ENCODE measurements at places on chromosomes 5 and 9.

DNA sequence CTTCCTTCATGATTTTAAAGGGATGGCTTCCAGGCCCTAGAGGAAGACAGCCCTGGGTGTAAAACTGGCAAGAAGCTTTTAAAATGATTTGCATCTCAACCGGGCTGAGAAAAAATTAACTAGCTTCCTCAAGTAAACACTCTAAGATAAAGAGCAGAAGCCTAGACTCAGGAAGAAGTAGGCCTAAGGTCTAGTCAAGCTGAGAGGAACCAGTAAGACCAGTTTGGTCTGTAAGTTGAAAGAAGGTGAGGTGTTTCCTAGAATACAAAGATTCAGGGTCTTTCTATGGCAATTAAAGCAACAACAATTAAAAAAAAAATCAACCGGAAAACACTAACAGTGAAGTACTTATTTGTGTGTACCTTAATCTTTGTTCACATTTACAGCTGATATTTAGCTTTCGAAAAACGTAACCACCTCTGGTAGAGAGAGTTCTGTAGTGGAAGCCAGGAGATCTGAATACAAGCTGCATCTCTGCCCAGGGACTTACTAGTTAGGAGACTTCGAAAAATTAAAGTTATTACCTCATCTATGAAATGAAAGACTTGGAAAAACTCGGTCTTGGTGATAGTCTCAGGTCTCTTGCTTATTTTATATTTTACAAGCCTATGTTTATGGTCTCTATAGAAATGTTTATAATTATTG lies 75.7 kb downstream of the TUSC1 start:
- no peak overlapping the region for H3K27ac ChIP-seq
- peak; percentile 43 for DNase-seq
- H3K27me3 ChIP-seq: no peaks in the 10 kb centered on the region
- no peak overlapping the region for H3K4me3 ChIP-seq
- H3K36me3 ChIP-seq: no peaks in the 10 kb centered on the region

DNA sequence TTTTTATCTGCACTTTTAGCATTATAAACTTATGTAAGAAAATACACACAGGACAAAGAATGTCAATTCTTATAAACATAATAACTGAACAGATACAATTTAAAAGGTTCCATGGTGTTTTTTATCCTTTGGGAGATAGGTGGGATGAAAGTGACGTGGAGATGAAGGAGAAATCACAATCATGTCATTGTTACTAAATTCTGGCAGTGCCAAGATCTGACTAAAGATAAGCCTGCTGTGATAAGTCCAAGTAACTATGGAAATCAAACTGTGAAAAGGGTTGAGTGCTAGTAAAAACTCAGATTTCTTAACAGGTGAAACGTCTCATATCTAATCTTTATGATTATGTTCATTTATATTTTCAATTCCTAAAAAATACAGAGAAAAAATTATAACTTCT lies 11.1 kb downstream of the LEAP2 start:
- H3K27ac ChIP-seq: no peak overlapping the region
- H3K27me3 ChIP-seq: no peaks in the 10 kb centered on the region
- H3K4me3 ChIP-seq: no peak overlapping the region
- H3K4me1 ChIP-seq: no peaks in the 10 kb centered on the region
- H3K36me3 ChIP-seq: peaks cover 70% of the 10 kb centered on the region

DNA sequence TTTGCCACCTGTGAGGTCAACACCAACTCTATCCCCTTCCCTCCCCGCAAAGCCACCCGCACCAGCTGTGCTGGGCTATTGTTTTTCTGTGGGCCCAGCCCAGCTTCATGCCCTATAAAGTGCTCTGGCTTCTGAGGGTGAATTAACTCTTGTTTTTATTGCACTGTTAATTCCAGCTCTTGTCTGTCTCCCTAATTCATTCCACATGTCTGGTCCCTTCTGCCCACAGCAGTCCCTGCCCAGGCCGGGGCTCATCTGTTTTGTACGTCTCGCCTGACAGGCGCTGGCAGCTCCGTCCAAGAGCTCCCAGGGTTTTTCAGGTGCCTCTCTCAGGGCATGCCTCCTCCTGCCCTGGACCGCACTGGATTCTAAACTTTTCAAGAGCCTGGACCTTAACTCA lies 118.9 kb downstream of the PDZD2 start:
- no peak overlapping the region for H3K27ac ChIP-seq
- H3K36me3 ChIP-seq: no peaks in the 10 kb centered on the region
- H3K4me3 ChIP-seq: no peak overlapping the region

GRCh38 chr5:44933686-44934085 lies 124.9 kb downstream of the MRPS30 start:
- H3K4me3 ChIP-seq: no peak overlapping the region
- DNase-seq: no peak
- no peaks in the 10 kb centered on the region for H3K36me3 ChIP-seq
- no peak overlapping the region for H3K27ac ChIP-seq
- no peaks in the 10 kb centered on the region for H3K27me3 ChIP-seq

DNA sequence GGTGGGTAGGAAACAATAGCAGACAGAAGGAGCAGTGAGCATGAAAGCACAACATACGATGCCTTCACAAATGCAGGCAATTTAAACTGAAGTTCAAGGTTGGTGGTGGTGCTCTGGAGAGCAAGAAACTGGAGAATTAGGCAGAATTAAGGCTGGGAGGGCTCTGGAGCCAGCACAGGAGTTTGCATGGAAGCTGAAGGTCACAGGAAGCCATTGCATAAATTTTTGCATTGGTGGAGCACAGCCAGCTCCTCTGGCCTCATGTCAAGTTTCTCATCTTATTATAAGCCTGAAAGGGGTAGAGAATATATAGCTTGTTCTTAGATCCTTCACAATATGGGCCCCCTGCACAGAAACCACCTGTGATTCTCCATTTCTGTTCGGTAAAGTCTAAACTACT lies 207.4 kb downstream of the PAPPA start:
- H3K4me1 ChIP-seq: no peaks in the 10 kb centered on the region
- no peak overlapping the region for H3K4me3 ChIP-seq
- no peaks in the 10 kb centered on the region for H3K36me3 ChIP-seq
- H3K27me3 ChIP-seq: no peaks in the 10 kb centered on the region

- no peak overlapping the region for H3K4me3 ChIP-seq
- DNase-seq: no peak
- H3K27me3 ChIP-seq: no peaks in the 10 kb centered on the region
- H3K4me1 ChIP-seq: peaks cover 2% of the 10 kb centered on the region
Observed at GRCh38 chr5:445591-445990, 2.6 kb downstream of the EXOC3 start.

DNA sequence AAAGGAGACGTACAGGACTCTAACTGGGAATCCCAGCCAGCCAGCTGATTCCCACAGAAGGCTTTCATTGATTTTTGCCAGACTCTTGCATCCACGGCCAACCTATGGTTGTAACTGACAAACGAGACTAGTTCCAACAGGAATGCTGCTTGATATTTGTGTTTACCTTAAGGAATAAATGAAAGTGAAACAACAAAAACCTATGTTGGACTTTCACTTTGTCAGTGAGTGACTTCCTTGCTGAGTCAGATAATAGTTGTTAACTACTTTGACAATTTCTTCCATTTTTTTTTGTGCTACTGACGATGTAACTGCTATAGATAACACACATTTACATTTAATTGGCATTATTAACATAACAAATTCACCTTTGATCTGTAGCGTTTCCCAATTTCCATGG lies 63.4 kb upstream of the LRRTM2 start:
- peaks cover 3% of the 10 kb centered on the region for H3K36me3 ChIP-seq
- no peak overlapping the region for H3K4me3 ChIP-seq
- H3K4me1 ChIP-seq: no peaks in the 10 kb centered on the region
- DNase-seq: no peak
- no peaks in the 10 kb centered on the region for H3K27me3 ChIP-seq

- no peaks in the 10 kb centered on the region for H3K27me3 ChIP-seq
- peak; percentile 55 for DNase-seq
- H3K36me3 ChIP-seq: no peaks in the 10 kb centered on the region
- H3K4me1 ChIP-seq: peaks cover 7% of the 10 kb centered on the region
- no peak overlapping the region for H3K27ac ChIP-seq
- H3K4me3 ChIP-seq: no peak overlapping the region
Observed at GRCh38 chr5:943918-944620, 51.4 kb downstream of the TRIP13 start.

DNA sequence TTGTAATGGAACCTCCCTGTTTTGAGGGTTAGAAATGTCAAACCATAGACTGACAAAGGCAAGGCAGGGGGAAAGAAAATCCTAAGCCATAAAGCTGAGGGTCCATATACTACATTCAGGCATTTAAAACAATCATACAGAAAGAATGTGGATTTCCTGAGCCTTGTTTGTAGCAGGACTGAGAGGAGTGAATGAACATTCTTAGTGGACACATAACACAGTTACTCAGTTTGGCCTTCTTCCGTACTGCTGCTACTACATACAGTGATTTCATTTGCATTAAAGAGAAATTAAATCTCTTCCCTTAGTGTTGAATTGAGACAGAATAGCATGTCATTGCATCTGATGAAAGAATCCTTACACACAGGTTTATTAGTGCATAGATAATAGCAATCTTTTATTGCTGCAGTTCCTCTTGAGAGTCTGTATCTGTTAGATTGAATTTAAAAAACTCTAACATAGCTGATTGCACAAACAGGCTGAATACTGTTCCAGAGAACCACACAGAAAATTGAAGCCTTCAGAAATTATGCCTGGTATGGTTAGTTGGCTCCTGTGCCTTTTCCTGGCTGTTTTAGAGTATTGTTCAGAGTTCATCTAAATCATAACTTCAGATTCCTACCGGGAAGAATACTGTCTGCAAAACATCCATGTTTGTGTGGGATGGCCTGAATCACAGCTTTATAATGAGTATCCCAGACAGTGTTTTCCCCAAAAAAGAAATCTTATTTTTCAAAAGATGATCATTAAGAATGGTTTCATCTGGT lies 2.0 kb upstream of the MTX3 start:
- H3K4me1 ChIP-seq: no peaks in the 10 kb centered on the region
- H3K27me3 ChIP-seq: no peaks in the 10 kb centered on the region

DNA sequence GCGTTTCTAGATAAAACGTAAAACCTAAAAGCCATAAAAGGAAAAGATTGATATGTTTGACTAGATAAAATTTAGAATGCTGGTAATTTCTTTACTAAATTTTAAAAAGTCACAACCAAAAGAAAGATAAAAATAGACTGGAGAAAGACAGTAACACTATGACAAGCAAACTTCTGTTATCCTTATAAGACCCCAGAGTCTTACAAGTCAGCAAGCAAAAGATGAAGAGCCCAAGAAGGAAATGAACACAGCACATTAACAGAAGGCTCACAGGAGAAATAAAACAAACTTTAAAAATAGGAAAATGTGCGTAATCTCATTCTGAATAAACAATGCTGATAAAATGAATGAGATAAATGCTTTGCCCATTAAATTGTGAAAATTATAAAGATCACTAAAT lies 29.7 kb downstream of the IL7R start:
- H3K27me3 ChIP-seq: no peaks in the 10 kb centered on the region
- H3K4me1 ChIP-seq: no peaks in the 10 kb centered on the region
- no peak overlapping the region for H3K27ac ChIP-seq

- DNase-seq: no peak
- no peak overlapping the region for H3K4me3 ChIP-seq
- H3K4me1 ChIP-seq: no peaks in the 10 kb centered on the region
- H3K36me3 ChIP-seq: no peaks in the 10 kb centered on the region
- H3K27ac ChIP-seq: no peak overlapping the region
Observed at GRCh38 chr5:170738840-170739239, 44.7 kb upstream of the GABRP start.

- DNase-seq: no peak
- no peak overlapping the region for H3K4me3 ChIP-seq
- no peaks in the 10 kb centered on the region for H3K27me3 ChIP-seq
- no peaks in the 10 kb centered on the region for H3K4me1 ChIP-seq
- no peak overlapping the region for H3K27ac ChIP-seq
Observed at GRCh38 chr5:36029914-36030313, 36.8 kb downstream of the UGT3A2 start.

DNA sequence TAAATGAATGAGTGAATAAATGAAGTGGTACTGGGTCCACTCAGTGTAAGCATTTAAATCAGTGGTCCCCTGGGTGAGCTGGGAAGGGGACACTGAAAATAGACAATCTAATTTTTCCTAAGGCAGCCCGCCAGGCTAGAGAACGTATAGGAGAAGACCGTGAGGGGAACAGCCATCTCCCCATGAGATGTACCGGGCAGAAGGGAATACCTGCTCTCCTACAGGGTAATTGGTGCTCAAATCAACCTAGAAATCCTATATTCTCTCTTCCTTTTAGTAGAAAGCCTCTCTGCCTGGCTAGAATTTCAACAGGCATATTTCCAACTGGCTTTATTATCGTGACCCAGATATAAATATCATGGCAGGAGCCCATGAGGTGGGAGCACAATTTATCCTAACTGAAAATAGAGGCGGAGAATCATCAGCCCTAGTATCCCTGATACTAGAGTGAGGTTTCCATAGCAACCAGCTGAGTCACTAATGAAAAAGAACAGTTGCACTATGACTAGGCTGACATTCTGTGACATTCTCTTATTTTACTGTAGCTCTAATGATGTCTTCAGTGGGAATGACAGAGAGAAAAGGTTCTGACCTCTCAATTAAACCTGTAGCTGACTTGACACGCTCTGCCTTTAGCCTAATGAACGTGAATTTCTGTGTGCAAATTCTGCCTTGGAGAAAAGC lies 96.5 kb upstream of the CAST start:
- H3K36me3 ChIP-seq: no peaks in the 10 kb centered on the region
- DNase-seq: peak; percentile 11
- no peak overlapping the region for H3K4me3 ChIP-seq
- H3K27me3 ChIP-seq: no peaks in the 10 kb centered on the region
- H3K4me1 ChIP-seq: no peaks in the 10 kb centered on the region

GRCh38 chr5:139897982-139898381 lies 102.4 kb downstream of the PSD2 start:
- H3K4me1 ChIP-seq: no peaks in the 10 kb centered on the region
- no peak overlapping the region for H3K27ac ChIP-seq
- H3K36me3 ChIP-seq: no peaks in the 10 kb centered on the region
- H3K27me3 ChIP-seq: peaks cover 2% of the 10 kb centered on the region
- DNase-seq: no peak

- no peak overlapping the region for H3K4me3 ChIP-seq
- DNase-seq: no peak
- H3K27me3 ChIP-seq: no peaks in the 10 kb centered on the region
- peaks cover 18% of the 10 kb centered on the region for H3K4me1 ChIP-seq
- no peaks in the 10 kb centered on the region for H3K36me3 ChIP-seq
Observed at GRCh38 chr5:175694371-175695160, 36.7 kb downstream of the HRH2 start.

DNA sequence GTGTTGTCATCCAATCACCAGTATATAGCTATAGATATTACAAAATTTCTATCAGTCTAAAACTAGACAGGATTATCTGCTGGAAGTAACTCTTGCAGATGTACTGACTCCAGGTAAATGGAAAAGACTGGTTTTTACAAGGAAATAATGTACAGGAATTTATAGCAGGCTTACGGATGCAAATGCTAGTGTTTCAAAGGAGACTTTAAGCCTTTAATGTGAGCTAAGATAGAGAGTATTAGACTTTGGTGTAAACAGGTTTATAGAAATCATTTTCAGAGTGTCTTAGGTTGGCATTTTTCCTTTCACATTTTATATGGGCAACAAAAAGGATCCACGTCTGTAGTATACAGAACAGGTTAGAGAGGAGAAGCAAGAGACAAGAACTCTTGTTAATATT lies 16.1 kb downstream of the ZNF608 start:
- no peaks in the 10 kb centered on the region for H3K36me3 ChIP-seq
- peaks cover 27% of the 10 kb centered on the region for H3K4me1 ChIP-seq
- no peak for DNase-seq
- no peak overlapping the region for H3K4me3 ChIP-seq
- H3K27me3 ChIP-seq: no peaks in the 10 kb centered on the region
